CD4-positive, alpha-beta T cell (primary cell): ENCODE measurements at places on chromosomes 3 and 15.
A peak's percentile ranks its signal among the peaks of the same experiment; 100 is the strongest.

DNA sequence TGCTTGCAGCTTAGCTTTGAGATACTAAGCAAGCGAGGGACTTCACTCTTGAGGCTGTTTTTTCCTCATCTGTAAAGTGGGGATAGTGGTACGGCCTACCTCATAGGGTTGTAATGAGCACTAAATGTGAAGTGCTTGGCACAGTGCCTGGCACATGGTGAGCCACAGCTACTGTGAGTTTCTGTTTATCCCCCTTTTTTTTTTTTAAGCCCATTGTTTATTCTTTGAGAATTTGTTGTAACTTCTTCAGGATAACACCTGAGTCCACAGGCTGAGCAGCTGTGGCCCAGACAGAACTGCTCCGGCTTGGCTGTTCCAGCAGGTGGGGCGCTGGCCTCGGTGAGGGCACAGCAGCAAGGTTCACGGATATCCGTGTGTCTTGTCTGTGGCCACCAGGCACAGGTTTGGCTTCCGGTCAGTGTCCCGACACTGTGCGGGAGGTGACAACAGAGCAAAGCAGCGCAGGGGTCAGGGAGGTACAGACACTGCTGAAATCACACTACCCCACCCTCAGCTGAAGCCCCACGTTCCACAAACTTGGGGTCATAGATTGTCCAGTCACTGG is 7.3 kb upstream of the ISG20 start:
- DNase-seq: no peak

DNA sequence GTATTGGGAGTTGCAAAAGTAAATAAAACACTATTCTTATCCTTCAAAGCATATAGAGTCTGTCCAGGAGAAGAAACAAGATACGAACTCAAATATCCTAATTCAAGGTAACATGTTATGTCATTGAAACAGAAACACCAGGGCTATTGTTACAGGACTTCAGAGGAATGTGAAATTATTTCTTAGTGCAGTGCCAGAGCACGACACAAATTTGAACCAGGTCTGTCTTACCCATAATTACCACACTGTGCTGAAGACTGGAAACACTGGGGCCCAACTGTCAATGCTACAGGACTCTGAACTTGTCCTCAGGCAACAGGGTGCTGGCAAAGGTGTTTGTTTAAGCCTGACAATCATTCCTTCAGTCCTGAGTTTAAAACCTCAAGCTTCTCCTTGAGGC is 633.6 kb upstream of the UBE2E2 start:
- no peak for DNase-seq

- DNase-seq: no peak
Observed at GRCh38 chr3:128873244-128874022, 6.0 kb upstream of the ACAD9 start.

GRCh38 chr3:16828815-16829214 is 55.9 kb upstream of the PLCL2 start:
- DNase-seq: peak; percentile 51

DNA sequence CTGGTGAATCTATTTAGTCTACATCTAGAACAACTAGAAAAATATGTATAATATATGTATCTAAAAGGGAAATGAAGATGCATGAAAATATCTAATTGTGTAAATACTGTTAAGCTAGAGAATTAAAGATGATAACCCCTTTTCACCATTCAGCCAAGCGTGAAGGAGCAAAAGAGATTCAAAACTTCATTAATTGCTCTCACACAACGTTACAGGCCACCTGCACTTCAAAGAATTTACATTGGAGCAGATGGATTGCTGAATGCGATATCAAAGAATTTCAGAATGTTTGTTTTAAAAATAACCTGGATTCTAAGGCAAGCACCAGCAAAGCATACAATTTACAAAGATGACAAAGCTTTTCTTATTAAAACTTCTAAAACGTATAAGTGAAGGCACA is 243.2 kb downstream of the ROBO2 start:
- no peak for DNase-seq

DNA sequence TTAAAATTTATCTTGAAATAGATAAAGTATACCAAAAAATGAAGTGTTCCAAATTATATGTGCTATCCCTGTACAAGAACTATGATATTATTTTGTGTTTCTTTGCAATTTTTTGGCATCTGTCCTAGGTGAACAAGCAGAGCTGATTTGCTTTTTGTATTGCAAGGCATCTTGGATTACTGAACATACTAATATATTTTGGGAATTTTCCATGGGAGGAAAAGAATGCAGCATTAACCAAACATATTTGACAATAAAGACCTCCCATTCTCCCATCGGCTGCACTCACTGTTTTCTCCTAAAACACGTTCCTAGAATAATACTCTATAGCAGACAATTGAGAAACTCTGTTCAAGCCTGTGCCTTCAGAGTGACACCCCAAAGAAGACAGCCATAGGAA is 265.1 kb upstream of the ALCAM start:
- no peak for DNase-seq

GRCh38 chr15:52094811-52095584 is 17.6 kb downstream of the BCL2L10 start:
- DNase-seq: no peak

- peak; percentile 94 for DNase-seq
Observed at GRCh38 chr15:98647774-98648653, at the start of gene IGF1R. Gene IGF1R, plus strand, starts transcription at chr15:98648539. Its CDS starts 1,043 bp downstream, at chr15:98649582.

DNA sequence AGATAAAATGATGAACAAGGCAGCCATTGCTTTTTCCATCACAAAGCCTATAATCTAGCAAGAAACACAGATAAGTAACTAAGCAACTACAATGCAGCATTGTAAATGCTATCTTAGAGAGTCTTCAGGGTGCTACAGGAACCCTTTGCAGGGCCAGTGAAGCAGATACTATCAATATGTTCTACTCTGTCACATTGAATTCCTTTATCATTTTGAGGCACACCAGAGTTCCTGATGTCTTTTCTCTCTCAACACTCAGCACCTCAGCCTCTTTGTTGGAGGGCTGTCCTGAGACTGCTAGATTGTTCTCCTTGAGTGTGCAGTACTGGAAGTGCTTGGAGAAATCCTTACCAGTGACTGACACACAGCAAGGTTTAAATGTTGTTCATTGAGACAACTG is 107.4 kb upstream of the MRPL3 start:
- DNase-seq: no peak

- no peak for DNase-seq
Observed at GRCh38 chr15:63540449-63540848, 36.1 kb downstream of the USP3 start.

GRCh38 chr15:34986771-34987480 is 1.2 kb downstream of the ZNF770 start:
- DNase-seq: no peak

DNA sequence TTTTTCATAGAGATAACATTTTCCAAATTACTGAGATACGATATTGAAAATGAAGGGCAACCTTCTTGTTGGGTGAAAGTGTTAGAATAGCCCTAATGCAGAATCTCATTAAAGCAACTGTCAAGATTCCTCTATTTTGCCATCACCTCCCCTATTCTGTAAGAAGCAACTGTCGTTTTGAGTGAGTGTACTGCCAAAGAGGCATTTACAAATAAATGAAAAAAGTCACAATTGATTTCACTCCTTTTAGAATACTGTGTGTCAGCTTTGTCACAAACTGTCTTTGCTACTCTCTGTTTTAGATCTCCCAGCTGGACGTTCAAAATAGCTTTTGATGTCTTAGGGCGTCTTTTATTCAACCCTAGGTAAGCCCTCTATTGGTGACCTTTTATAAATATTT is 322.8 kb upstream of the NAALADL2 start:
- no peak for DNase-seq

GRCh38 chr15:91100814-91101607 is 954 bp downstream of the SV2B start:
- no peak for DNase-seq

DNA sequence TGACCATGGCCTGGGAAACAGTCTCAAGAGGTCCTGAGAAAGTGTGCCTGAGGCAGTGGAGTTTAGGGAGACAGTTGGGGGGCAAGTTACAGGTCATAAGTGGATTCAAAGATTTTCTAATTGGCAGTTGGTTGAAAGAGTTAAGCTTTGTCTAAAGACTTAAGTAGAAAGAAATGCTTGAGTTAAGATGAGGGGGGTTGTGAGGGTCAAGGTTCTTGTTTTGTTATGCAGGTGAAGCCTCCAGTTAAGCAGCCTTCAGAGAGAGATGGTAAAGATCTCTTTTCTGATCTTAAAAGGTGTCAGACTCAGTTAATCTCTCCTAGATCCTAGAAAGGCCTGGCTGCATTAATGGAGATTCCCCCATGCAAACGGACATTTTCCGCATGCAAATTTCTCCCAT is 356.3 kb upstream of the C2CD4B start:
- no peak for DNase-seq

- DNase-seq: no peak
Observed at GRCh38 chr3:32398531-32398930, 6.9 kb downstream of the CMTM7 start.

DNA sequence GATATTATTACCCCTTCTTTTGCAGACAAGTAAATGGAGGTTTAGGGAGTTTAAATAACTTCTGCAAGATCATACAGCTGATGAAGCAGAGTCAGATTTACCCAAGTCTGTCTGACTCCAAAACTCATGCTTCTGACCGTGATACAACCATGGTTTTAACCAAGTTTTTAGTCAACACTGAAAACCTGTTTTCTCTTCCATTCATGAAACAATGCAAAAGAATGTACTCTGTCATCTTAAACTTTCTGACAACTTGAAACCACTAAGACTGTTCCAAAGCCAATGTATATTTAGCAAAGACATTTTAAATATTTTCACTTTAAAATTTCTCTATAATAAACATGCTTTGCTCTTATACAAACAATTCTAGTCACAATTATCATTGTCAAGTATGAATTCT is 77.0 kb upstream of the RBMS3 start:
- no peak for DNase-seq

- DNase-seq: no peak
Observed at GRCh38 chr3:40770061-40770460, 245.3 kb downstream of the ZNF621 start.

- no peak for DNase-seq
Observed at GRCh38 chr15:47987908-47988532, 132.8 kb upstream of the SLC24A5 start.

- DNase-seq: no peak
Observed at GRCh38 chr15:51642696-51643095, 20.1 kb upstream of the DMXL2 start.

DNA sequence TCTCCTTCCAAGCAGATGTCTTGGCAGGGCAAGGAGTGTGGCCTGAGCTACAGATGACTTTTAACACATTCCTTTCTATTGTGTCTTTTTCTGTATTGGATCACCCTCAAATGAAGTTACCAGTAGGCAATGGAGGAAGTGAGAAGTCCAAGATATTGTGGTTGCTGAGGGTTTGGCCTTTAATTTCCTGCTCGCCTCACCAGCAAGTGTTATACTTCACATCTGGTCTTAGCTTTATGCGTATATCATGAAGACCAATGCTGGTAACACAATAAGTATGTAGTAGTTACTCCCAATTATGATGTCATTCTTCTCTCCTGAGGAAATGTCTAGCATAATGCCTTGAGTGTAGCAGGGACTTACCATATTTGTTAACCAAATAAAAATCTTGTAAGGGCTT is 179.9 kb downstream of the ZIC1 start:
- DNase-seq: no peak

DNA sequence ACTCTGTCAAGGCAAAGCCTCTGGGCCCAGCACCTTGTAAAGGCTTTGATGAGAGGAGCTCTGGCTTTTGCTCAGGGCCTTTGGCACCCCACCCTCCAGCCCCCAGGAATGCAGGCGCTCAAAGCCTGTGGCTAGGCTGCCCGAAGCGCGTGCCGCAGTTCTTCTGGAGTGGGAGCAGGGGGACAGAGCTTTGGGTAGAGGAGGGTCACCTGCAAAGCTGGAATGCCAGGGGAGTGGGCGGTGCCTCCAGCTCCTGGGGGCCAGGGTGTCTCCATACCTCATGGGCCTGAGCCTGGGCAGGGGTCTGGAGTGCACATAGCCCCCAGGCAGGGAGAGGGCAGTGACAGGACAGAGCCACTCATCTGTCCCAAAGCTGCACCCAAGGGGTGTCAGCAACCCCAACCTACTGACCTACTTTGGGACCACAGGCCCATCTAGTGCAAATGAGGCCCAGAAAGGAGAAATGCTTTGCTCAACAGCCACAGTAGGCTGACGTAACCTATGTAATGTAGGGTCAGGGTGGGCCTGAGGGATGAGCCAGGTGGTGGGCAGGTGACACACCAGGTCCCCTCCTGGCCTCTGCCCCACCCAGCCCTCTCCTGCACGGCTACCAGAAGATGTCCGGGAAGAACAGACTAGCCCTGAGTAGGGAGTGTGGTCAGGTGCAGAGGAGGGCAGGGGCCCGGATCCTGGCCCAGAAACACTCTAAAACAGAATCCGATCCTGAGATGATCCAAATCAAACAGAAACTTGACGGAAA is 2.2 kb upstream of the CALML4 start:
- no peak for DNase-seq

GRCh38 chr15:85312929-85313331 is 67.5 kb upstream of the AKAP13 start:
- DNase-seq: no peak

GRCh38 chr15:58295637-58296215 is 136.1 kb upstream of the LIPC start:
- no peak for DNase-seq
